ENCODE measurements at places on chromosomes 6 and 20.
A peak's percentile ranks its signal among the peaks of the same experiment; 100 is the strongest.

- DNase-seq, result peak; percentile 76
Measured at GRCh38 chr6:118283766-118284165, 264.3 kb upstream of the PLN start.

DNA sequence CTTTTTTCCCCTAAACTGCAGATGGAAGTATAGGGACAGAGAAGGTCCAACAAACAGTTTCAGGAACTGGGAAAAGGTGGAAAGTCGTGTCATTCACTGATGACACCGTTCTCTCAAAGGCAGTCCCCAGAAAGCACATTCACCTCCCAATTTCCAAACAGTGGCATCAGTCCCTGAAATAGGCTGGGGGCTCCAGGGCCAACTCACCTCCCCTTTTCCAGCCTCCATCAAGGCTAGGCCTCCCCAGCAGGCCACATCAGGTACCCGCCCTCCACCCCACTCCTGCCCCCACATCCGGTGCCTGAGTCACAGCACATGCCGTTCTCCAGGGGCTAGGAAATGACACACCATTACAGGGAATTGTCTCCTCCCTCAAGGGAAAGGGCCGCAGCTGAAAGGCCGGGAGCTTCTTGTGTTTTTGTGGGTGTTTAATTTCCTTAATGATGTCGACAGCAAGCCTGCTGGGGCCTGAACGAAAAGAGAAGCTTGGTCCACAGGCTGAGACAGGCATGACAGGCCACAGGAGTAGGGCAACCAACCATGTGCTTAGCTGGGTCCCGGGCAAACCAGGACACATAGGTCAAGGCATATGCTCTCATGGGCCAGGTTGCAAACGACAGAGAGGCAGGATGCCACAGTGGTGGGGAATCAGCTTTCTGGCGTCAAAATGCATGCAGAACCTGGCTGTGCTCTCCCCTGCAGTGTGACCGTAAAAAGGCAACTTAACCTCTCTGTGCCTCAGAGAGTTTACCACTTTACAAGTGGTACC, 39.2 kb downstream of the ZMYND8 start:
- peak; percentile 78 for DNase-seq

- no peak for DNase-seq
Measured at GRCh38 chr6:28824793-28825731, 98.7 kb downstream of the TRIM27 start.

GRCh38 chr6:12233693-12234571, 56.2 kb upstream of the EDN1 start:
- peak; percentile 80 for DNase-seq

DNA sequence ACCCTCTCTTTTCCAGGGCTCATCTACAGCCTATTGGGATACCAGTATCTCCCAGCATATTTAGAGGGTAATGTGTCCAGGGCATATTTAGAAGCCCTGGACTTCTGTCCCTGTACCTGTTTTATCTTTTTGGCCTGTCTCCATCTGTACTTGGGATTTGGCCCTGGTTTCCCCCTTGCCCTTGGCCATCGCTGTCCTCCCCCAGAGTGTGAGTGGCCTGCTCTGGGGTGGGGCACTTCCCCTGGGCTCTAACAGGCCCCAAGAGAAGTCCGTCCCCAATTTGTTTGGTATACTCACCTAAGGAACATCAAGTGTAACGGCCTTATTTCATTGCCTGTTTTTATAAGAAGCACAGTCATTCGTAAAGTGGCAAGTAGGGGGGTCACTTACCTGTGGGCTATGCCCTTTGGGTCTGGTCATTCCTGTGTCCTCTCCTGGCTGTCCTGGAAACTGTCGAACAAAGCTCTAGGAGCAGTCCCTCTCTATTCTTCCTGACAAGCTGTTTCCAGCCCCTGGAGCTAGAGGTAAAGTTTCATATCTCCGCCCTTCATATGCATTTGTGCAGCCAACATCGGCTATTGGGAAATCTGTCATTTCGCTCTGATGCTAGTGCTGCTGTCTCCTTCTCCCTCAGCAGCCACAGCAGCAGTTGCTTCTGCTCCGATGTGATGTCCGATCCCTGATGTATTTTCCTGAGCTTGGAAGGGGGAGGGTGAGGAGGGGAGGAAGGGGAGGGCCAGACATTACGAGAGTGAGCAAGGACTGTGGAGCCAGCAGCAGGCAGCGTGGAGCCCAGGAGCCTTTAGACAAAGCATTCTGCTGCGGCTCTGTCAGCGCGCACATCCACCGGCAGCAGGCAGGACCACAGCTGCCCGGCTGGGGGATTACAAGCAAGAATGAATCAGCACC, 83.4 kb downstream of the TCP11 start:
- DNase-seq, result no peak

DNA sequence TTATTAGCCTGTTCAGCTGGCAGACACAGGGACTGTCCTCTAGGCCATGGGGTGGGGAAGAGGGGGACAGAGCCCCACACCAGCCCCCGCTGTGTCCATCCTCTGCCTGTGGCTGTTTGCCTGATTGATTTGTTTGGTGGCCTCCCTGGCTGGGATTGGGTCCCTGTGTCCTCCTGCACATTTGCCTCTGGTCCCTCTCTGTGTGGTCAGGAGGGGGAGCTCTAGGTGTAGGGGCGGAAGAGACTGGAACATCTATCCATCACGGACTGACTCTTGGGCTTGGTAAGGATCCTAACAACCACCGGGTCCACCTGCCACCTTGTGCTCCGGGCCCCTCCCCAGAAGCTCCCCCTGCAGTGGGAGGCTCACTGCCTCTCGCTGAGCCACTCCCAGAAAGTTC, 38.4 kb upstream of the CCDC167 start:
- DNase-seq, result peak; percentile 69

DNA sequence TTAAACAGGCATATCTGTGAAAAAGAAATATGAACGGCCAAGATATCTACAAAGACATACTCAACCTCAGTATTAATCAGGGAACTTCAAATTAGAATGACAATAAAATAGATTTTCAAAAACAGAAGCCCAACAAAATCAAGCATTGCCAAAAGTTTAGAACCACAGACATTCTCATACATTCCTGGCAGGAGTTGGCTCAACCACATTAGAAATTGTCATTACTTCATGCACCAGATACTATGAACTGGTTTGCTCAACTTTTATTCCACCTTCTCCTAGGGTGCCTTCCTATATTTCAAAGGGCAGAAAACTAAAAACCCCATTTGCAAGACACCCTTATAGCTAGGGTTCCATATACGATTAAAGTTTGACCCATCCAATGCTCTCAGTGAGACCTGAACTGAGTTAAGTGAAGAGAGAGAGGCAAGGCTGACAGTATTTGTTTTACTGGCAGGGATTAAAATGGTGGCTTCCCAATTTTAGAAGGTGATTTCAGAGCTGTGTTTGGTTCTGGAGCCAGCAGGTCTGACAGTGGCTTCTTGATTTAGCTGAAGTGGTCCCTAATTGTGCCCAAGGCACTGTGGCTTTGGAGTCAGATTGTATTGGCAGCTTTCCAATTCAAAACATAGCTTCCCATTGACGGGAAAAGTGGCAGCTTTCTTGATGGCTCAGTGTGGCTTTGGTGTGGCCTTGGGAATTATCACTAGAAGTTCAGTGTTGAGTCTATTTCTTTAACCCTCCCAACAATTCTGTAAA, 77.1 kb upstream of the CDYL start:
- DNase-seq, result no peak

DNA sequence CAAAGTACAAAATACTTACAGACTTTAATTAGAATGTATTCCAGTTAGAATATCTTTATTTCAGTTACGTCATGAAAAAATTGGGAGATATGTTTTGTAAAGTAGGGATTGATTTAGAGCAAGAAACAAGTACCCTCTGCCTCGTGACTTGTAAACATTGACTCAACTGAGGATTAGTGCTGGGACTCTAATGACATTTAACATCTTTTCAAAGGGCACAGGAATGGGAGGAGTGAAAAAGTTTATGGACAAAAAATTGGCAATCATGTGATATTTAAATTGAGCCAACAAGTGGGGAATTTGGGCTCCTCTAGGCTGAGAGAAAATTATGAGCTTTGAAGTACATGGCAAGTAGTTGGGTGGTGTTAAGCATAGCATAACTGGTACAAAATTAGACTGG, 25.3 kb downstream of the NKX2-4 start:
- no peak for DNase-seq

GRCh38 chr6:169246445-169246844, 7.2 kb downstream of the THBS2 start:
- no peak for DNase-seq

DNA sequence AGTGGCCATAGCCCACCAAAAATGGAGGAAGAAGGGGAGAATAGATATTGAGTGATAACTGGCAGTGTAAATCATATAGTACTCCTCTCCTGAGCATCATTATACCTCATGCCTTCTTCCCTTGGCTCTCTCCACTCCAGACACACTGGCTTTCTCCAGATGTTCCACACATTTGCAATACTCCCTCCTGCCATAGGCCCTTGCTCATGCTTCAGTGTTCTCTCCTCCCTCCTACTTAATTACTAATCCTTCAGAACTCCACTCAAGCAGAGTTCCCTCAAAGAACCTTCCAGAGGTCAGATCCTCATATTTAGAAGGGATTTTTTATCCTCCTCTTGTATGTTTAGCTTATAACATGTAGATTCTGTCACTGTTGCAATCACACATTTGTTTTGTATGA, 279.5 kb upstream of the SUPT3H start:
- no peak for DNase-seq

- peak; percentile 60 for DNase-seq
Measured at GRCh38 chr6:115358616-115359015, 702.1 kb downstream of the FRK start.

DNA sequence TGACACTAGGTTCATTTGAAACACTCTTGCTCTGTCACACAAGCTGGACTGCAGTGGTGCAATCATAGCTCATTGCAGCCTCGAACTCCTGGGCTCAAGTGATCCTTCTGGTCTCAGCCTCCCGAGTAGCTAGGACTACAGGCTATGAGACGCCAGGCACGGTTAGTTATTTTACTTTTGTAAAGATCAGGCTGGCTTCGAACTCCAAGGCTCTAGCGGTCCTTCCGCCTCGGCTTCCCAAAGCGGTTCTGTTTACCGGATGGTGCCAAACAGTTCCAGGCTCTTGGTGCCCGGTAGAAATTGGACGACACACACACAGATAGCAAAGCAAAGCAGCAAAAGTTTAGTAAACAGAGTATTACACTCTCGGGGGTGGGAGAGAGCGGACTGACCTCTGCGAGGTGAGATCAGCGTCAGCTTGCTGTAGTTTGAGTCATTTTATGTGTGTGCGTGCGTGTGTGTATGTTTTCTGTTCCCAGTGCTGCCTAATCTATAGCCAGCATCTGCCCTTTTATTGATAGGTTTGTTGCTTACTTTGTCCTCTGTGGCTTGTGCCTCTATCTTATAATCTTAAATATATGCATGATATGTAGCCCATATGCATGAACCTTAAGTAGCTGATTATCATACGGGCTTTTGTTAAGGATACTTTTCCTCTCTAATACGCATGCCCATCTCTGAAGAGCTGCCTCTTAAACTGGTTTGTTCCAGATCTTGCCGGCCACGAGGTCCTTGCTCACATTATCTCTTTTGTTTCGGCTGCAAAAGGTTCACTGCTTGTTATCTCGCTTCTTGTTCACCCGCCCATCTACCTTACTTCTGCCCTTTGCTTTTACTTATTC, 75.2 kb downstream of the OR2B2 start:
- DNase-seq, result peak; percentile 96

DNA sequence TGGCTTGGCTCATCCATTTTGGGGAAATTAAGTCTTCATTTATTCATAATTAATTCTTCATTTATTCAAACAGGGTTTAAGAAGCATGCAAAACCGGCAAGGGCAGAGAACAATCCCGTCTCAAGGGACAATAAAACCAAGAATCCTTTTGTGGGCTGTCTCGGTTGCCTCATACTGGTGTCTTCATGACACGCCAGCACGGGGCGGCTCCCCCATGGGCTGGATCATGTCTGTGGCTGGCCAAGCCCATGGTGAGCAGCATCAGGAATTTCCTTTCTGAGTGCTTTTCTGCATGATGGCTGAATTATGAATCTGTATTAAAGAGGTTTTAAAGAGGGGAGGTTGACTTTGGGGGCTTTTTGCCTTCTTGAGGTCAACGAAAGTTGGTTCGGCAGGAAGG, 38.3 kb upstream of the DUSP22 start:
- DNase-seq, result no peak

GRCh38 chr6:21123507-21124436, 469.8 kb upstream of the SOX4 start:
- no peak for DNase-seq

DNA sequence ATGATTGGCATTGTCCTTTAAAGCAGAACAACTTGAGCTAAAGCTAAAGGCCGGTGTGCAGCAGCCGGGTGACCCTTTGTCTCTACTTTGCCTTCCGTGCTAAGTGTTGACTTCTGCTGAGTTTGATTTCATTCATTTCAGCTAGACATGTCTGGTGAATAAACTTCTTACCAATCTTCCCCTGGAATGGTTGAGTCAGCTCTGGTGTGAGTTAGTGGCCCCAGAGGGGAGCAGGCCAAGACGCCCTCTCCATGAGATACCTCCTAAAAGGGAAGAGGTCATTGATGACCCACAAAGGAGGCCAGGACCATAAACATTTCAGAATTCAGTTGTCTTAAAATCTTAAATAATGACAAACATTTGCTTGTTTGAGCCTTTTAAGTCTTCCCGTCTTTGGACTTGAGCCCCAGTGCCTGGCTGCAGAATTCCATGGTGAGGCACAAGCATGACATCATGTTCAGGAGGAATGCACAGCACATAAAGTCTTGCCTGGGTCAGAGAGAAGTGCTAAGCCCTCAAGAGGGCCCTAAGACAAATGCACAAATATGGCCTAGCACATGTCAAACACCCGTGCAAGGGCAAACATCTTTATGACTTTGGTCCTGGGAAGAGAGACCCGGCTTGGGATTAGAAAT, 96.3 kb upstream of the NEDD9 start:
- DNase-seq, result no peak

DNA sequence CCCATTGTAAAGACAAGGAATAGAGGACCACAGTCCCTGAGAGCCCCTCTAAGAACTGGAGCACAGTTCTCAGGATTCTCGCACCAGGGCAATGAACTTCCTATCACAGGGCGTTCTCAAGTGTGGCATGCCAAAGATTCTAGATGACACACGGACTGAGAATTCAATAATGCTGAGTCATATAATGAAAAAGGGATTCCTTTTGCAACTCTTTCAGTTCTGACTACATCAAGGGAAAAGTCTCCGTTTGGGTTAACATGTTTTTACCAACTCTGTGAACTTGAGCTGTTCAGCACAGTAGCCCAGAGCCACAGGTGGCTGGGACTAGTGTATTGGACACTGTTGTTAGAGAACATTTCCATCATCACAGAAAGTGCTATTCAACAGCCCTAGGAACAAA, 3.4 kb downstream of the MED20 start:
- DNase-seq, result no peak

GRCh38 chr6:16397623-16398022, 159.2 kb downstream of the GMPR start:
- no peak for DNase-seq

All from DMS53 (cell line).